Activated gamma-delta T cell (primary cell): ENCODE measurements at places on chromosomes 7 and 10.

DNA sequence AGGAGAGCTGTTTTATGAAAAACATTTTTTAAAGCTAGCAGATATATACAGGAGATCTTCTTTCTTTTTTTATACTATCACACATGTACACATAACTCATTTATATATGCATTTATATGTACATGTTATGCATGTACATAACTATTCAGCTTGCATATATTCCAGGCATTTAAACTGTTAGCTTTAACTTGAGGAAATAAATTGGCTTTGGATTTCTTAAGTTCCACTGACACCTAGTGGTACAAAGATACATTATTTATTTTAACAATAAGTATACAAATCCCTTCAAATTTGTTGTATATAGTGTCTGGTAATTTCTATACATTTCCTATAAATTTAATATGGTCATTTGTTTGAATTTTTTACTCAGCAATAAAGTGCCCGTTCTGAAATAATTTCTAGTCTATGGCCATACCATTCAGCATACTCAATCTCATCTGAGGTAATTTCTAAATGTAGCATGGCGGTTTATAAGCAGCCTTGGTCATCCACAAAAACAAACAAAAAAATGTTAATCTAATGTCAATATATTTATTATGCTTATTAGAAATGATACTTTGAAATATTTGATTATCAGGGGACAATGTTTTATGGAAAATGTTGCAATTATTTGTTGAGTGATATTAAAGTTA, 11.6 kb downstream of the ZDHHC6 start:
- DNase-seq = no peak

- no peak for DNase-seq
Measured at GRCh38 chr7:151727579-151728285, 149.2 kb downstream of the PRKAG2 start.

DNA sequence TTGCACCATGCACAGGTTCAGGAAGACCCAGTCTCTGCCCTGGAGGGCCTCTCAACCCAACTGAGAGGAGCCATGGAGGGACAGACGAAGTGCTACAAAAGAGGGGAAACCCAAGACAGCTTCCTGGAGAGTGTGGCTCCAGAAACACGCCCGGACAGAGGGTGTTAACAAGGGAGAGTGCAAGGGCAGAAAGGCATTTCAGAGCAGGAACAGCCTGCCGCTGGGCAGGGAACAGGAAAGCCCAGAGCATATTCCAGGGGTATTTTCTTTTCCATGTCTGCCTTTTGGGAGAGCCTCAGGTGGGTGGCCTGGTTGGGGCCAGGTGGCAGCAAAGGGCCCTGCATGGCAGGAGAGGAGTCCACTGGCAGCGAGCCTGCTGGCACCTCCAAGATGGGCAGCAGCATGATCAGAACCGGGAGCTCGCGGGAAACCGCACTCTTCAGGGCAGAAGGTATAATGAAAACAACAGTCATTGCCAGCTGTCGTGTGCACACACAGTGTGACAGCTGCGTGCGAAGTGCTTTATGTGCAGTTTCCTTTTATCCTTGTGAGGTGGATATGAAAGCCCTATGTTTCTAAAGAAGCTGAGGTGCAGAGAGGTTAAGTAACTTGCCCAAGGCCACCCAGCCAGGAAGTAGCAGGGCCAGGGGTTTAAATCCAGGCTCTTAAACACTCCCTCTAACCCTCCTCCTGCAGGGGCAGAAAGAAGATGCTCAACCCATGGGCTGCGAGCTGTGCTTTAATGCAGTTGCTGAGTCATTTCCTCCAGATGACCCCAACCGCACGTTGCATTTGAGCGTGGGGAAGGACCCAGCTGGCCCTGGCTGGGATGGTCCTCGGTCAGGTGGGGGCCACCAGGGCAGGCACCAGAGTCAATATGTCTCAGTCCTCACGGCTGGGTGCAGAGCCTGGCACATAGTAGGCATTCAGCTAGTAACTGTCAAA, 128.6 kb downstream of the OAT start:
- no peak for DNase-seq

DNA sequence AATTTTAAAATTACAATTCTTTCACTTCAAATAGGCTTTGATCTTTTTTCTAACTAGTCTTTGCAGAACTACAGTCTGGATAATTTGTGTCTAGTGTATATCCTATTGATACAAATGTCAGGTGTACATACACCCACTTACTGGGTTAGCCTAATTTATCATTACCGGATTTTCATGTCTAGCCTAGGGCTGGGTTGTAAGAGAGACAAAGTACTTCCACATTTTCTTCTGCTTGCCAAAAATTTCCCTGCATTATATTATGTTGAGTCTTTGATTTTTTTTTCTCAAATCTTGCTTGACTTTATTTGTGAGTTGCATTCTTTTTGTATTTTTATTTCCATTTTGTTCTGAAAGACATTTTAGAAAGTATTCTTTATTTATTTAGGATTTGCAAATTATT, 284.8 kb upstream of the FZD8 start:
- DNase-seq = no peak

GRCh38 chr10:93821051-93821772, 63.5 kb downstream of the LGI1 start:
- no peak for DNase-seq

- no peak for DNase-seq
Measured at GRCh38 chr10:1576467-1577372, 160.6 kb downstream of the ADARB2 start.

DNA sequence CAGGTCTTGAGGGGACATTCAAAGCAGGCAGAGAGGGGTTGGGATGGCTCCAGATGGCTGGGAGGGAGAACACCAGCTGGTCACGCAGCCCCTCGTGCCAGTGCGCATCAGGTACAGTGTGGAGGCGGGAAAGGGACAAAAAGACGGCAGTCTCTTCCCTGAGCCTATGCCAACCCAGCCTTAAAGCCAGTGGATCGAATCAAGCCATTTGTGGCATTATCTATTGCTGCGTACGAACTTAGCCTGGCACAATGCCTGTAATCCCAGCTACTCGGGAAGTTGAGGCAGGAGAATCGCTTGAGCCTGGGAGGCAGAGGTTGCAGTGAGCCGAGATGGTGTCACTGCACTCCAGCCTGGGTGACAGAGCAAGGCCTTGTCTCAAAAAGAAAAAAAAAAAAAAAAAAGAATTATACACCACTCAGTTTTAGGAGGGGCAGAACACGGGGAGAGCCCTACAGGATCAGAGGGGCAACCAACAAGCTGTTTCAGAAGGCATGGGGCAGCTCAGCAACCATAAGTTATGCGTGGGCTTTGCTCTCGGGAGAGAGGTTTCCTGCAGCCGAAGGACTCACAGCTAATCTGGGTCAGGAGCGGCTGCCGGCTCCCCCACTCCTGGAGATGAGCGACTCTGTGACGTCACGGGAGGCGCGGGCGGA, 356 bp upstream of the NDUFB2 start:
- peak; percentile 91 for DNase-seq

GRCh38 chr10:25014579-25014978, 1.4 kb downstream of the ENKUR start:
- DNase-seq = no peak

- no peak for DNase-seq
Measured at GRCh38 chr7:29372351-29373090, 177.9 kb downstream of the CHN2 start.

GRCh38 chr7:15011289-15011688, 108.7 kb upstream of the DGKB start:
- no peak for DNase-seq

DNA sequence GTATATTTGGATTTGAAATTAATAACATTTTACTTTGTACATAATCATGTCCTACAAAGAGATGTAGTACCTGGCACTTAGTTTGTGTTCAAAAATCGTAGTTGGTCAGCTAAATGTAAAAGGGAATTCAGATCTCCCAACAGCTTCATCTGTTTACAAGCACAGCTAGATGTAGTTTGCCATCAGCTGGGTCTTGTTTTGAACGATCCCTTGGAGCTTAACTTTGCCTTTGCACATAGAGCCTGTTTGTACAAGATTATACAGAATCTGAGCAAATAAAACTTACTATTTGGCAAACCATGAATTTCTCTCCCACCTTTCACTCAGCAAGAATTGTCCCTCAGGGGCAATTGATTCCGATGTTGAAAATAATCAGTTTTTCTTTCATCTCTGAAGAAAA, 36.1 kb upstream of the ADD3 start:
- DNase-seq = no peak

- no peak for DNase-seq
Measured at GRCh38 chr10:21449288-21449966, 76.1 kb downstream of the SKIDA1 start.

- no peak for DNase-seq
Measured at GRCh38 chr10:112875476-112876267, 74.4 kb upstream of the TCF7L2 start.

DNA sequence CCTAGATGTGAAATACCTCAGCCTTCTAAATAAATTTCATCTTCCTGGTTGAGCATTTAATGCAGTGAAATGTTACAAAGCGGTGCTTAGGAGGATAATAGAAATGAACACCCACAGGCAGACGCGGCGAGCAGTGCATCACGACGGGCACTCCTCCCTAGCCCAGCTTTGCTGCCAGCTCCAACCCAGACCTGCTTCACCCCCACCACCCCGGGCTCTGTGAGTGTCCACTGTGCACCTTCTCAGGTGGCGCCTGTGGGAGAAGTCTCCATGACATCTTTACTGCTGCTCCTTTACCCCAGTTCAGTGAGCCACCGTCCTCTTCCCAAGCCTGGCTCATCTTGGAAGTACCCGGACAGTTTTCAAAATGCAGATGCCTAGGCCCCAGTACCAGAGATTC, 5.2 kb upstream of the CHST15 start:
- no peak for DNase-seq

GRCh38 chr10:35456153-35456720, 119.9 kb downstream of the CCNY start:
- DNase-seq = no peak
